ENCODE measurements at places on chromosomes 3 and 15.

DNA sequence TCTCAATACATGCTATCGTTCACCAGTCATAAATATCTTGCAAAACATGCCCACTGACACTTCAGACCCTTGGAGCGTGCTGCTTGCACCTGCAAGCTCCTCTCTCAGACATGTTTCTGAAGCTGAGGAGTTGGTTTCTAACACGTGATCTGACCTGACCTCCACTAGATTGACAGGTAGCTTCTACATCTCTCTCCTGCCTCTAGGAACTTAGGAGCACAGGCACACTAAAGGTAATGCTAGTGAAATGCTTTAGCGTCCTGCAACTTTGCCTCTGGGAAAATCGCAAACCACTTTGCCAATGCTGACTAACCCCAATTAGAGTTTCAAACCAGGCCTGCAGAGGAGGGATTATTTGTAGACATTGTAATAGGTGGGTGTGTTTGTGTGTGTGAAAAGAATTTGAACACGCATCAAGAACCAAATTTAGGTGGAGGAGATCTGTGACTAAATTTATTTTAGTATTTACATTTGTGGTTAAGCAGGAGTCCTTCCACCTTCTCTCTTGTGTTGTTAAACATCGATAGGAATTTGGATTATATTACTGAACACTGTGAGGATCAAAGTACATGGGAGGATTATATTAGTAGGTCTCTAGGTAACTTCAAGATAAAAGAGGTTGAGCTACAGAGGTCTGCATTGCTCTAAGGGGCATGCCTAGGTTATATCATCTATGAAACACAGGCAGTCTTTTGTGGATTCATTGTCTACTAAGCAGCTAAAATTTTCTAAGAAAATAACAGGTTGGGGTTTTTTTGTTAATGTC lies 86.7 kb upstream of the ZBED2 start:
- DNase-seq: no peak

DNA sequence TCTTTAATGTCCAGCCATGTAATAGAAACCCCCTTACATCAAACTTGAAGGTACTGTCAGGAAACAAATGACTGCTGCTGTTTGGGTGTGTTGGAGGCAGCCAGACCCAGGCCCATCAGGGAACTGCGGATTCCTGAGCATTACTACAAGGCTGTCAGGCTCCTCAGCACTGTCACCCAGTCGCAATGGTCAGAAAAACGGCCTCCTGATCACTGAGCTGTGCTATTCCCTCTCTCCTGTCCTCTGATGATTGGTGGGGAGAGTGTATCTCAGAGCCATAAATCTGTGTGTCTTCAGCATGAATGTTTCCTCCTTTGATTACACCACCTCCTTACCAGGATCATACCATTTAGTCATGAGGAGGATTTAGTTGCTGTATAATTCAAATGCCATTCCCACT lies 135.2 kb upstream of the GADL1 start:
- DNase-seq: no peak

GRCh38 chr15:42845581-42845980 lies 75.0 kb downstream of the TTBK2 start:
- no peak for DNase-seq

GRCh38 chr3:852033-852432 lies 240.8 kb upstream of the CNTN6 start:
- no peak for DNase-seq

DNA sequence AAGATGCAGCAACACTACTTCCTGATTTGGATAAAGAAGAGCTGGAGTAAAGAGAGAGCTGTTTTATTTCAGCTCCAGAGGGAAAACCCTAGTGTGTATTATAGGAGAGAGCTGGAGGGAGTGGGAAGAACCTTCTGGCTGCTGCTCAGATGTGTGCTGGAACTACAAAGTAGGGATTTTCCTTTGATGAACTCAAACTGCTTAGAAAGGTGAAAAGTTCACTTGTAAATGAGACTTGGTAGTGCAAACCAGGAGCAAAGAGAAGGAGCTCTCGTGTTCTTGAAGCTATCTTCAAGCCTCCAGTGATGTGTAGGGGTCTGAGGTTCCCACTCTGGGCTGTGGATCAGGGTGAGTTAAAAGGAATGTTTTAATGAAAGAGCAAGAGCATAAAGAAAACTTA lies 110.4 kb downstream of the EDEM1 start:
- no peak for DNase-seq

DNA sequence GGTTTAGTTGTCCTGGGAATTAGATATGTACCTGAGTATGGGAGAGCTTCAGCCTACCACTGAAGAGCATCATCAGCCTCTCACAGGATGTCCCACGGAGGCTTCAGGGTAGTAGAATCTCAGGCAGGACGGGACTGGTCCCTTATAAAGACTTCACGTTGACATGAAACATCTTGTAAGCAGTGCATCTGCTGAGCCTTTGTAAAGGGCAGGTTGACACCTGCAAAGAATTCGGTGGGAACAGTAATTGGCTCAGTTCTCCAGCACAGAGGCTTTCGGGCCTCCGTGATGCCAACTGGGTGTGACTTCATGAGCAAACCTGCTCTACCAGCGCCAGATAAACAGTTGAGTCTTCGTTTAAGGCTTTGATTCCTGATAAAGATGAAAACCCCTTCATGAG lies 26.9 kb upstream of the AVEN start:
- DNase-seq: no peak

- DNase-seq: no peak
Measured at GRCh38 chr3:122535964-122536631, 21.4 kb upstream of the KPNA1 start.

All from effector CD4-positive, alpha-beta T cell (primary cell).